Right atrium auricular region (tissue), 2 donors: ENCODE measurements at places on chromosomes 3 and 15. TPM values are rescaled to one million over a fixed set of nuclear protein-coding genes. Genes with fewer than 3 reads are reported as not detected.

DNA sequence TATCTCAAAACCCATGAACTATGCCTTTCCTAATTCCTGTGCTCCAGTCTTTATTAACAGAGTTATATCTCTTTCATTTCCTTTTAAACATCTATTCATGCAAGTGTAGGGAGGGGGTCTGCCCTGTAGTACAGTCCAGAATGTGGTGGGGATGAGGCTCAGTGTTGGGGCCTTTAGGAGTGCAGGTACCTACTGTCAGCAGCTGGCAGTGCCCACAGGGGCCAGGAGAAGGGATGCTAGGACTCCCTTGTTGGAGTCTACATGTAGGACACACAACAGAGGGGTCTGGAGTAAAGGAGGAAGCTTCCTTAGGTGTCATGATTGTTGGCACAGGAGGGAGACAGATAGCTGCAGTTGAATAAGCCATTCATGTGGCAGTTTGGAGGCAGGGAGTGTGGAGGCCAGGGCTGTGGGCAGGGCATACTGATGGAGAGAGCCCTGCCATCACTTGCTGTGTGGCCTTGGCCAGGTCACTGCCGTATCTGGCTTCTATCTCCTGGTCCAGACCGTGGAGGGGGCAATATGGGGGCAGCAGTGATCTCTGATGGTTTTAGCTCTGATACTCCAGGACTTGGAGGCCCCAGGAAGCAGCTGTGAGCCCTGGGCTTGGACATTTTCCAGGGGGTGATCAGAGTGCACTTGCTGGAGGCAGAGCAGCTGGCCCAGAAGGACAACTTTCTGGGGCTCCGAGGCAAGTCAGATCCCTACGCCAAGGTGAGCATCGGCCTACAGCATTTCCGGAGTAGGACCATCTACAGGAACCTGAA is 29.5 kb downstream of the ESYT3 start:
- H3K36me3 ChIP-seq: no peaks in the 10 kb centered on the region
- no peak overlapping the region for H3K4me3 ChIP-seq
- H3K4me1 ChIP-seq: no peaks in the 10 kb centered on the region

GRCh38 chr3:100454677-100455076 is 37.7 kb upstream of the TMEM45A start:
- H3K4me3 ChIP-seq: no peak overlapping the region
- no peaks in the 10 kb centered on the region for H3K27me3 ChIP-seq
- H3K4me1 ChIP-seq: no peaks in the 10 kb centered on the region
- H3K36me3 ChIP-seq: no peaks in the 10 kb centered on the region
- DNase-seq: no peak
- H3K27ac ChIP-seq: no peak overlapping the region

DNA sequence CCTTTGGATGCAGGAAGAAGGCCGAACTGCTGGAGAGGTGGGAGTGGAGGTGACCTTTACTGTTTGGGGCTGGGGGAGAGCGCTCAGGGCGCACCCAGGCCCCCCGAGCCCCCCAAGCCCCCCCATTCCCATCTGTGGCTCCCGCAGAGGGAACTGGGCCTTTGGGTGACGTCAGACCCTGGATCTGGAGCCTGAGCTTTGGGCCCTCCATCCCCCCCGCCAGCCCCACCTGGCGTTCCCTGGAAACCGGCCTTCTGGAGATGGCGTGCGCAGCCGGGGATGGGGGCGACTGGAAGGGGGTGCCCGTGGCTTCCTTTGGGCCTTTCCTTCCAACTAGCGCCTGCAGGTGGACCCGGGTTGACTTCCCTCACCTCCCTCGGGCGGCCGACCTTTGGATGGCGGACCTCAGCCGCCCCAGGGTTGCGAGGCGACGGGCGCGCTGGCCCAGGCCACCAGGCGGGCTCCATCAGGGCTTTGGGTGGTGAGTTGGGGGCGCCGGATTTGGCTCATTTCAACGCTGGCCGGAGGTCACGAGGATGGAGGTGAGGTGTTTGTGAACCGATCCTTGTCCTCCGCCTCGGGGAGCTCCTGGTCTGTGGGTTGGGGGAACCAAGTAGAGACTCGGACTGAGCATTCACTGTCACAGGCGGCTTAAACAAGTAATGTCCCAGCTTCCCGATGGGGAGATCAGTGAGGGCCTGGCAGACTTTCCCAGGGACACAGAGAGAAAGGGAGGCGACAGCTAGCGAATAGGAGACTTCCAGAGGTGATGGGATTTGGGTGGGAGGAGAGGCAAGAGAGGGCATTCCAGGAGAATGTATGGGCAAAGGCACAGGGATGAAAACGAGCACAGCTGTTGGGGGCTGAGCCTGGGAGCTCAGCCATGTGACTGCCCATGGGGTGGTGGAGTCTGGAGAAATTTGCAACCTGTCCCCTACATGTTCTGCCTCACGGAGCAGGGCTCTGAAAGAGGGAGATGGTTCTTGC is 709 bp downstream of the SCAMP5 start:
- H3K27me3 ChIP-seq: no peaks in the 10 kb centered on the region
- H3K4me3 ChIP-seq: peak overlapping the region; percentile 82
- no peaks in the 10 kb centered on the region for H3K4me1 ChIP-seq
- no peak overlapping the region for H3K27ac ChIP-seq
- no peak for DNase-seq
- no peaks in the 10 kb centered on the region for H3K36me3 ChIP-seq

GRCh38 chr3:11306817-11307589 is 34.8 kb downstream of the ATG7 start:
- peaks cover 38% of the 10 kb centered on the region for H3K36me3 ChIP-seq
- no peak for DNase-seq
- H3K4me3 ChIP-seq: no peak overlapping the region
- peak overlapping the region; percentile 29 for H3K27ac ChIP-seq
- H3K27me3 ChIP-seq: no peaks in the 10 kb centered on the region
- peaks cover 24% of the 10 kb centered on the region for H3K4me1 ChIP-seq

GRCh38 chr15:85947021-85947420 is 132.7 kb upstream of the AGBL1 start:
- no peak overlapping the region for H3K27ac ChIP-seq
- DNase-seq: no peak
- H3K4me1 ChIP-seq: no peaks in the 10 kb centered on the region
- no peaks in the 10 kb centered on the region for H3K27me3 ChIP-seq
- H3K36me3 ChIP-seq: no peaks in the 10 kb centered on the region
- H3K4me3 ChIP-seq: no peak overlapping the region

DNA sequence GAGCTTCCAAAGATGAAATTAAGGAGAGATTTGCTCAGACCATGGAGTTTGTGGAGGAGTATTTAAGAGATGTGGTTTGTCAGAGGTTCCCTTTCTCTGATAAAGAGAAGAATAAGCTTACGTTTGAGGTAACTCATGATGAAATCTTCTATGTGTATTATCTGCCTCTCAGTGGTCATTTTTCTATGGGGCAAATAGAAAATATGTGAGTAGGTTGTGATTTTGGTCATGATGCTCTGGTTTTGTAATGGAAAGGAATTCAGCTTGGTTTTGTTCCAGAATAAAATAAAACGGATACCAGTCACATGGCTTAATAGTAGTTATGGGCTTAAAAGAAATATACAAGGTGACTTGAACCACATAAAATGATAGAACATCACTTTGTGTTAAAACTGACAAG is 181.1 kb downstream of the ITPR1 start:
- peaks cover 24% of the 10 kb centered on the region for H3K36me3 ChIP-seq
- H3K27me3 ChIP-seq: no peaks in the 10 kb centered on the region
- H3K27ac ChIP-seq: no peak overlapping the region
- DNase-seq: no peak
- no peak overlapping the region for H3K4me3 ChIP-seq

GRCh38 chr3:180646187-180646790 is 33.0 kb downstream of the CCDC39 start:
- H3K4me1 ChIP-seq: no peaks in the 10 kb centered on the region
- no peak overlapping the region for H3K4me3 ChIP-seq

GRCh38 chr3:9978710-9979305 is 7.8 kb downstream of the EMC3 start:
- peaks cover 23% of the 10 kb centered on the region for H3K36me3 ChIP-seq
- no peak overlapping the region for H3K4me3 ChIP-seq
- no peak for DNase-seq
- H3K4me1 ChIP-seq: no peaks in the 10 kb centered on the region
- no peaks in the 10 kb centered on the region for H3K27me3 ChIP-seq

GRCh38 chr3:83807511-83807910 is 1151.3 kb upstream of the CADM2 start:
- no peak overlapping the region for H3K4me3 ChIP-seq
- DNase-seq: no peak
- H3K27me3 ChIP-seq: no peaks in the 10 kb centered on the region
- no peaks in the 10 kb centered on the region for H3K36me3 ChIP-seq

- no peak for DNase-seq
- H3K36me3 ChIP-seq: no peaks in the 10 kb centered on the region
- no peaks in the 10 kb centered on the region for H3K4me1 ChIP-seq
- H3K4me3 ChIP-seq: no peak overlapping the region
- no peaks in the 10 kb centered on the region for H3K27me3 ChIP-seq
Observed at GRCh38 chr15:97998307-97999071, 38.0 kb downstream of the ARRDC4 start.

DNA sequence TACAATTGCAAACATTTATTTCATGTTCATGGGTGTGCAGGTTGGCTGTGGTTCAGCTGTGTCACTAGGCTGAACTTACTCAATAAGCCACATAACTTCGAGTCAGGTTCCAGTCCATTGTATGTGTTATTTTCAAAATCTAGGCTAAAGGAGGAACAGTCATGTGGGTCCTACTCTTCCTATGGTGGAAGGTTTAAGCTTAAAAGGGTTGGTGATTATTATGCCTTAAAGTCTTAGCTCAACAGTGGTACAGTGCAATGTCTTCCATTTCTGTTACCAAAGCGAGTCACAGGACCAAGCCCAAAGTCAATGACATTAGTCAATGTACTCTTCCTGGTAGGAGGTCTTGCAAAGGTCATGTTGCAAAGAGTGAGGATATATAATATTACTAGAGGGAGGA is 78.2 kb downstream of the ATG7 start:
- no peak for DNase-seq
- H3K27me3 ChIP-seq: no peaks in the 10 kb centered on the region
- peaks cover 14% of the 10 kb centered on the region for H3K36me3 ChIP-seq
- H3K27ac ChIP-seq: no peak overlapping the region
- H3K4me3 ChIP-seq: no peak overlapping the region

DNA sequence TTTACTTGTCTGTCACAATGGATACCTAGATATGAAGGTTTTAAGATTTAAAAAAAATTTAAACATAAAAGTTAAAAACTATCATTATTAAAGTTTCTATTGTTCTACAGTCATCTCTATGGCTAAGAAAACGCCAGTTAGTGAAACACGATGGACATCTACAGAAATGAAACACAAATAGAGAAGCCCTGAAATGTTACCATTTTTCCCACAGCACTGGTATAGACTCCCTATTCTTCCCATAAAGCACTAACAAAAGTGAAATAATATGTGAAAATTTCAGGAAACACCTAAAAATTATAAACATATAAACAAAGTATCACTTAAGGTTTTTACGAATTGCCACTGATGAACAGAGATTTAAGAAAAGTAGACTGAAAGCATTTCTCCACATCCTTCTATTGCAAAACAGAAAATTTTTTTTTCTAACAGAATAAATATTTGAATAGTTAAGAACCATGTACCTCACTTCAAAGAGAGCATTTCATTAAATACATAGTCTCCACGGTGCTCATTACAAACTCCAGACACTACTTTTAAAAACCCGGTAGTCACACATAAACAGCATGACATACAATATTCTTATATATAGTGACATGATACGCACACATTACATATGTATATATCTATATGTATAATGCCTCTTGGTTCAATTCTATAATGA is 7.1 kb upstream of the NEK10 start:
- H3K27me3 ChIP-seq: no peaks in the 10 kb centered on the region
- H3K27ac ChIP-seq: no peak overlapping the region
- H3K36me3 ChIP-seq: peaks cover 4% of the 10 kb centered on the region
- no peak overlapping the region for H3K4me3 ChIP-seq
- no peaks in the 10 kb centered on the region for H3K4me1 ChIP-seq

DNA sequence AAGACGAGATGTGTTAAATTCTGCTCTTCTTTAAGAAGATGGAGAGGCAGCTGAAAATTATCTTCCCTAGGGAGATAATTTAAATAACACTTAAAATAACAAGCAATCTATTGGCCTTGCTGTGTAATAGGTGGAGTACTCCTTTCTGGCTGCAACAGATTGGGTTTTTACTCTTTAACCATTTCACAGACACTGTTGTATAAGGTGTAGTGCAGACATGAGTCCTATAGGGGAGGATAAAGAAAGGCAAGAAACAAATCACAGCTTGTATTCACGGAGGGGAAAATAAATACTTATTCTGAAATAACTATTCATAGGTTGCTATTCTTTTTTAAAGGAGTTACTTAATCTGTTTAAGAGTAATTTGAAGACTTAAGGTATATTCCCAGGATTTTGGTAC is 252.0 kb downstream of the ZPLD1 start:
- H3K4me1 ChIP-seq: no peaks in the 10 kb centered on the region
- H3K27me3 ChIP-seq: no peaks in the 10 kb centered on the region
- DNase-seq: no peak

GRCh38 chr15:45391746-45392583 is 13.6 kb upstream of the GATM start:
- H3K4me1 ChIP-seq: peaks cover 18% of the 10 kb centered on the region
- DNase-seq: no peak
- no peak overlapping the region for H3K4me3 ChIP-seq
- H3K27ac ChIP-seq: no peak overlapping the region
- no peaks in the 10 kb centered on the region for H3K36me3 ChIP-seq

- no peaks in the 10 kb centered on the region for H3K27me3 ChIP-seq
- no peak overlapping the region for H3K27ac ChIP-seq
- no peaks in the 10 kb centered on the region for H3K4me1 ChIP-seq
- no peak for DNase-seq
- no peak overlapping the region for H3K4me3 ChIP-seq
Observed at GRCh38 chr3:197501496-197501878, 54.3 kb downstream of the BDH1 start.

GRCh38 chr3:52374173-52374572 is 58.1 kb downstream of the DNAH1 start:
- peaks cover 6% of the 10 kb centered on the region for H3K4me1 ChIP-seq
- no peaks in the 10 kb centered on the region for H3K27me3 ChIP-seq
- no peak overlapping the region for H3K4me3 ChIP-seq
- no peaks in the 10 kb centered on the region for H3K36me3 ChIP-seq

DNA sequence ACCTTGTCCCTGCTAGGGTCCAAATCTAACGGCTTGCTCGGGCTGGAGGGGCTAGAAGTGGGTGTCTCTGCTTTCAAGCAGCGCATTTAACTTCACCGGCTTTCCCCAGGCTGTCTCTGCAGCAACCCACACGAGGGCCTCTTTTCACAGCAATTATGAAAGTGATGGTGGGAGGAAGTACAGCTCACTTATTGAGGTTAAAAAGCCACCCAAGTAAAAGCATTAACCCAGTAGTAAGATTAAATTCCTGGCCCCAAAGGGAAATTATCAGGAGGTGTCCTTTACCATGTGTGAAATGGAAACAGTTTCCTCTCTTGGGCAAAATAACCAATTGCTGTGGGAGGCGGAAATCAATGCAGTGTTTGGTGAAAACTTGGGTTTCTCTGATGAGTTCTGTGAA is 41.1 kb downstream of the NGRN start:
- peaks cover 4% of the 10 kb centered on the region for H3K4me1 ChIP-seq
- peak; percentile 54 for DNase-seq
- no peak overlapping the region for H3K4me3 ChIP-seq
- H3K27ac ChIP-seq: no peak overlapping the region

GRAMD1C gene
- 1.2 TPM for total RNA-seq

SMCO1 gene
- 42.3 TPM for total RNA-seq

NTRK3 gene
- 1.5 TPM for total RNA-seq

TEX9 gene
- total RNA-seq: 0.67 TPM

SLC28A1 gene
- total RNA-seq: 0.12 TPM

FOXB1 gene
- total RNA-seq: not detected

ERICH6 gene
- total RNA-seq: not detected

WWTR1 gene
- total RNA-seq: 73.1 TPM
